ENCODE measurements at places on chromosomes 16 and 17.

DNA sequence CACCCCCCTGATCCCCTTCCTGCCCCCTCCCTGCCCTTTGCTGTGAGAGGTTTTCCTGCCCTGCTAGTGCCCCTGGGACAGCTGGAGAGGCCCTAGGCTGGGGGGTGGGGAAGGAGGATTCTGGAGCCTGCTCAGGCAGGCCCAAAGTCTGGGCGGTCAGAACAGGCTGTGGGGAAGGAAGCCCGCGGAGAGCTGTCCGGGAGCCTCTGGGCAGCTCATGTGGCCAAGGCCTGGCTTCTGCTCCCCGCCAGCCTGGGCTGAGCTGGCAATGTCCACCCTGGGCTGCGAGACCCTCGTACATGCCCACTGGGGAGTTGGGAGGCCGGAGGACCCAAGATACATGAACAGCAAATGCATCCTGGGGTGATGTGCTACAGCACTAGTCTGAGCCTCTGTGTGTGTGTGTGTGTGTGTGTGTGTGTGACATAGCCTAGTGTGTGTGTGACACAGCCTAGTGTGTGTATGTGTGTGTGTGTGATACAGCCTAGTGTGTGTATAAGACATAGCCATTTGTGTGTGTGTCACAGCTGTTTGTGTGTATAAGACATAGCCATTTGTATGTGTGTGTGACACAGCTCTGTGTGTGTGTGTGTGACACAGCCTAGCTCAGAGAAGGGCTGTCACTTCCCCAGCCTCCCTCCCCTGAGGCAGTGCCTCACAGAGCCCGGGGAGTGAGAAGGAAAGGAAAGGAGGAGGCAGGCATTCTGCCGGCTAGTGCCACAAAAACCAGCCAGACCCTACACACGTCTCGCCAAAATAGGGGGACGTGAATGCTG lies 201.4 kb upstream of the CIBAR2 start:
- DNase-seq = no peak

- DNase-seq = no peak
Observed at GRCh38 chr16:28164140-28164539, 47.6 kb downstream of the XPO6 start.

- no peak for DNase-seq
Observed at GRCh38 chr16:51359141-51359955, 208.3 kb upstream of the SALL1 start.

DNA sequence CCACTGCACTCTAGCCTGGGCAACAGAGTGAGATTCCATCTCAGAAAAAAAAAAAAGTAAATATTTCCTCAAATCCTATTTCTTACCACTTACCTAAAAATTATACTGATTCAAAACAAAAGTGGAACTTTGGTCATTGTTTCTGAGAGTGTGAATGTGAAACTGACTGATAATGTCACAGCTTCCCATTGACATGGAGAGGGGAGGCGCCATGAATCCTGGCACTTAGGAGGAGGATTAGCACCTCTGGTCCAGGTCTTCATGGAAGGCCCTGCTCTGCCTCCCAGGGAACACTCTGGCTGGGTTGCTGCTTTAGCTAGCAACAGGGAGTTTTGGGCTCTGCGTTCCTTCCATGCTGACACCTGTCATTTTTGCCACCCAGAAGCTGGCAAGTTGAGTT lies 154.3 kb upstream of the SALL1 start:
- DNase-seq = no peak

- no peak for DNase-seq
Observed at GRCh38 chr16:72991211-72991610, 56.7 kb downstream of the ZFHX3 start.

DNA sequence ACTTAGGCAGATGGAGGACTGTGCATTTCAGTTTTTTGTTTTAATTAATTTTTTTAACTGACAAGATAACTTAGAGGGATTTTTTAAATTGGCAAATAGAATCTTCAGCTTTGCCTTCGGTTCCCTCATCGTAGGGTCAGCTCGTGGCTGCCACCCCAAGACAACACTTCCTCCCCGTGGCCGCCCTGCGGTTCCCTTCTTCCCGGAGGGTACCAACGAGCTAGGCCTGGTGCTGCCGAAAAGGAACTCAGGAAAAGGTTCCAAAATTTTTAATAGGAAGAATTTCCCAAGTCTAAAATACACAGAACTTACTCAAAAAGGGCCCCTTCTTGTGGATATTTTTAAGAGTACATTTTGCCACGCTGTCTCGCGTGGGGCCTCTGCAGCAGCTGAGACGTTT lies 210.4 kb upstream of the CHMP6 start:
- no peak for DNase-seq

GRCh38 chr17:80449930-80450576 lies 26.4 kb downstream of the NPTX1 start:
- DNase-seq = no peak
